Ecto neural progenitor cell (in vitro differentiated cells): ENCODE measurements at places on chromosomes 12 and 14.

- peak; percentile 40 for DNase-seq
Measured at GRCh38 chr12:131683266-131684014, 27.4 kb upstream of the SFSWAP start.

- DNase-seq: no peak
Measured at GRCh38 chr12:32467959-32468863, 68.9 kb downstream of the FGD4 start.

- DNase-seq: no peak
Measured at GRCh38 chr14:23365732-23366425, 907 bp upstream of the EFS start.

DNA sequence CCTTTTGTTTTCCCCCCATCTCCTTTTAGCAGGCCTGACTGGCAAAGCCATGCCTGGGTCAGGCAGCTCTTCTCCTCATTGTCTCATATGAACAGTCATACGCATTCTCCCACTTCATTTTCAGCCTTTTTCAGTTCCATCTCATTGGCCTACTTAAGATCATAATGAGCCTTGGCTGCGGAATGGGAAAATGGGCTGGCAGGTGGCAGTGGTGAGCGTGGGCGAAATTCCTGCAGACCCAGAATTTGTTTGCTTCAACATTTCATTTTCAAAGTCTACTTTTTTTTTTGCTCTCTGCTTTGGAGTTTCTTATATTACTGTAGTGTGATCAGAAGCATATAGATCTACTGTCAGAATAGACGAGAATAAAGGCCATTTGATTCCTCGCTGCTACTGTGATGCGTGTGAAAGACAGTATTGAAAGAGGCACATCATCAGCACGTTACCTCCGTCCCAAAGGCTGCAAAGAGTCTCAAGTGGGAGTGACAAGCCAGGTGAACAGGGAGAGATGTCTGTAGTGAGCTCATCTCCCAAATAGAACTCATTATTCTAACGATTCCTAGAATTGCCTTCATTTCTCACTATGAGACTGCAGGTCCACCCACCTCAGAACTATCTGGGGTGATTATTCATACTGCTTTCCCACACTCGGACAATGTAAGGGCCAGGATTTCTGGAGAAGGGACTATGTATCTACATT is 73.7 kb downstream of the TBK1 start:
- no peak for DNase-seq

DNA sequence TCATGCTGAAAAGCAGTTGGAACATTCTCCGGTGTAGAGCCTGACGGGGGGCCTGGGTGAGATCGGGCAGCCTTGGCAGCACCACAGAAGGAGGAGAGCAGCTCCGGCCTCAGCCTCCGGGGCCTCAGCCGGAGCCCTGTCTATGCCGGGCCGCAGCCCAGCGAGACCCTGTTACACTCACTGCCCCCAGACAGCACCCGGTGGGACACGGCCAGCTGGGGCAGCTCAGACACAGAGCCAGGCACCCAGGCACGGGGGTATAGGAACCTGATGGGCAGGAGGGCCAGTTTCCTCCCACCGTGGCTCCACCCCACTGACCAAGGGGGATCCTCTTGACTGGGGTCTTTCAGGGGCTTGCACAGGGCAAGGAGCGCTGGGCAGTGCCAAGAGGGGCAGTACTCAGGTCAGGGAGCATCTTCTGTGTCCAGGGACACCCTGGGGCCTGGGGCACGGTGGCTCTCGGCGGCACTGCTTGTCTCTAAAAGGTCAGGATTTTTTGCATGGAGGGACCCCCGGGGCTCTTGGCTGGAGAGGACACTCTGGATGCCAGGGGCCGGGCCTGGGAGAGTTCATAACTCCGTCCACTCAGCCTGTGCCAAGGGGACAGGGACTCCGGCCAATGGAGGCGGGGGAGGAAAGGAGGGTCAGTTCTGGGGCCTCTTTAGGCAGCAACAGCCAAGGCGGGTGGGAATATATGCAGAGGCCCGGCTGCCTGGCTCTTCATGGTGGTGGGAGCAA is 9.4 kb downstream of the INF2 start:
- DNase-seq: no peak

- DNase-seq: no peak
Measured at GRCh38 chr14:24143511-24143910, 2.1 kb upstream of the EMC9 start.
